ENCODE measurements at places on chromosomes 2 and 18. TPM values are rescaled to one million over a fixed set of nuclear protein-coding genes. Genes with fewer than 3 reads are reported as not detected.
A peak's percentile ranks its signal among the peaks of the same experiment; 100 is the strongest.

- H3K27me3 ChIP-seq, result no peaks in the 10 kb centered on the region
- no peaks in the 10 kb centered on the region for H3K36me3 ChIP-seq
- H3K4me1 ChIP-seq, result no peaks in the 10 kb centered on the region
- no peak for DNase-seq
- no peak overlapping the region for H3K4me3 ChIP-seq
Observed at GRCh38 chr2:128513961-128514283, 195.3 kb upstream of the HS6ST1 start.

DNA sequence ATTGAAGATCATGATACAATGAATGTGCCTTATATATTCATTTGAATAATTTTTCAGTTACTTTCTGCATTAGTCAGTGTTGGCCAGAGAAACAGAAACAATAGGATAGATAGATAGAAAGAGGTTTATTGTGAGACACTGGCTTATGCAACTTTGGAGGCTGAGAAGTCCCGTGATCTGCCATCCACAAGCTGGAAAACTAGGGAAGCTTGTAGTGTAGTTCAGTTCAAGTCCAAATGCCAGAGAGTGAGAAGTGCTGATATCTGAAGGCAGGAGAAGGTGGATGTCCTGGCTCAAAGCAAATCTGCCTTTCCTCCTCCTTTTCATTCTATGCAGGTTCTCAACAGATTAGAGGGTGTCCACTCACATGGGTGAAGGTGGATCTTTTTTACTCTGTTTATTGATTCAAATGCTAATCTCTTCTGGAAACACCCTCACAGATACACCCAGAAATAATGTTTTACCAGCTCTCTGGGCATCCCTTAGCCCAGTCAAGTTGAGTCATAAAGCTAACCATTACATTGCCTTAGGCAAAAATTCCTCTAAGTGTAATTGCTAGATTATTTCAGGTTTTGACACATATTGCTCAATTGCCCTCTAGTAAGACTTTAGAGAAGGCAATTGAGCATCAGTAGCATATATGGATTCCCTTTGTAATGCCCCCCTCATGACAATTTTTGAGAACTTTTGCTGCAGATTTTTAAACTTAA, 341.4 kb downstream of the LPIN1 start:
- no peaks in the 10 kb centered on the region for H3K36me3 ChIP-seq
- no peak overlapping the region for H3K27ac ChIP-seq
- H3K27me3 ChIP-seq, result no peaks in the 10 kb centered on the region

GRCh38 chr2:108279468-108279867, 9.2 kb upstream of the SULT1C2 start:
- no peaks in the 10 kb centered on the region for H3K4me1 ChIP-seq
- DNase-seq, result no peak
- H3K27me3 ChIP-seq, result no peaks in the 10 kb centered on the region

GRCh38 chr2:161004379-161004778, 155.8 kb upstream of the TANK start:
- no peak for DNase-seq
- no peaks in the 10 kb centered on the region for H3K36me3 ChIP-seq
- H3K27me3 ChIP-seq, result no peaks in the 10 kb centered on the region
- H3K4me3 ChIP-seq, result no peak overlapping the region
- H3K27ac ChIP-seq, result no peak overlapping the region
- H3K4me1 ChIP-seq, result no peaks in the 10 kb centered on the region

DNA sequence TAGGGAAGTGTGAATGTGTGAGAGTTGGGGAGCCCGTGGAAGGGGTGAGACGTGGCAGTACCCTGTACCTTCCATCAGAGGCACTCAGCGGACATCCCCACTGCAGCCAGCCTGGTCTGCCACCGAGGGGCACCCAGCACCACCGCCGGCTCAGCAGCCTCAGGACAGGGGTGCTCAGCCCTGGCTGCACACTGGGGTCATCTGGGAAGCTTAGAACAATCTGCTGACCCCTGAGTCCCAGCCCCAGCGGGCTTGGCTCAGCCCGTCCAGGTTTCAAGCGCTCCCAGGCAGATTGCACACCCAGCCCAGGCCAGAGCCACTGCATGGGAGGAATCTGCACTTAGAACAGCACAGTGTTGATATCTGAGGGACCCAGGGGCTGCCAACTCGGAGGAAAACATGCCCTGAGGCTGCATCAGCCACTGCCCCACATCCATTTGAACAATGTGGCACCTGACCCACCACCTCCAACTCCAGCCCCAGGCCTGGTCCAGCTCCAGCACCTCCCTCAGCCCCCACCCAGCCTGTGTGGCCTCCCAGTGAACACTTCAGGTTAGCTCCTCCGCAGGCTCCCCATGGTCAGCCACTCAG, 147.1 kb upstream of the OTOS start:
- no peaks in the 10 kb centered on the region for H3K36me3 ChIP-seq
- no peak overlapping the region for H3K4me3 ChIP-seq
- peak overlapping the region; percentile 28 for H3K27ac ChIP-seq
- DNase-seq, result no peak

GRCh38 chr2:8316356-8316755, 365.5 kb upstream of the ID2 start:
- no peaks in the 10 kb centered on the region for H3K27me3 ChIP-seq
- no peaks in the 10 kb centered on the region for H3K36me3 ChIP-seq
- H3K4me3 ChIP-seq, result no peak overlapping the region
- H3K27ac ChIP-seq, result no peak overlapping the region

GRCh38 chr2:29117636-29118303, 2.6 kb downstream of the CLIP4 start:
- no peaks in the 10 kb centered on the region for H3K27me3 ChIP-seq
- H3K27ac ChIP-seq, result no peak overlapping the region
- H3K36me3 ChIP-seq, result peaks cover 7% of the 10 kb centered on the region
- no peak for DNase-seq

DNA sequence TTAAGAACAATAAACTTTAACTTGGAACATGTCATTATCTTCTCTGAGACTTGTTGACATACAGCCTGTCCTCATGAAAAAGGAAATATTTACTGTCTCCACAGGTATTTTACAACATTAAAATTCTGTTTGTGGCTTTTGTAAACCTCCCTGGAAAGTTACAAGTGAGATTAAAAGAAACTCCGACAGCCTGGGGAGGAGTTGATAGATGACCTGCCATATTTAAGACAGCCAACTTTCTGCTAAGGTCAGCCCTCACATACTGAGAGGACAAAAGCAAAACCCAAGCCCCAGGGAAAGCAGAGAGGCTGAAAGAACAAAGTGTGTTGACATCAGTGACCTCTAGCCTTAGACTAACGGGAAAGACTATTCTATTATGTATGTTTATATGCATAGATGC, 350.2 kb downstream of the RIT2 start:
- H3K4me3 ChIP-seq, result no peak overlapping the region
- H3K27ac ChIP-seq, result no peak overlapping the region
- no peaks in the 10 kb centered on the region for H3K36me3 ChIP-seq
- H3K27me3 ChIP-seq, result no peaks in the 10 kb centered on the region

DNA sequence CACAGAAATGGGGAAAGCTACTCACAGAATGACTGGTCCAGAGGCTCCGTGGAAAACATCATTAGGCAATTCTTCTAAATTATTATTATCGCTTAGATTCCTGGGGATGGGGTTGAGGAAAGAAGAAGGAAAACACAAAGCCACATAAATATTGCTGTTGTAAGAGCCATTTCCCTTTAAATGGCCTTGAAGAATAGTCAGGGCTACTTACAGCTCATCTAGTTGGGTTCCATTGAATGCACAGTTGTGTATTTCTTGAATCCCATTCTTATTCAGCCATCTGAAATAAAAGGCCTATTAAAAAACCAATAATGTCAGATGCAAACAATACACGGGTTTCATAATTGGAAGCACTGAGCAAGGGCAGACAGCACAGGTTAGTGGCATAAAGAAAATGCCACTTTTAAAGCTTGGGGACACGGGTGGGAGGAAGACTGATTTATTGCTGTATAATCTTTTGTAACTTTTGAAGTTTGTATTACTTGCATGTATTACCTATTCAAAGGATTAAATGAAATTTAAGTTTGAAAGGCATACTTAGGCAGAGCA, 171.4 kb downstream of the FSHR start:
- H3K4me3 ChIP-seq, result no peak overlapping the region
- H3K36me3 ChIP-seq, result no peaks in the 10 kb centered on the region
- no peaks in the 10 kb centered on the region for H3K27me3 ChIP-seq
- no peak for DNase-seq
- no peak overlapping the region for H3K27ac ChIP-seq

- no peaks in the 10 kb centered on the region for H3K36me3 ChIP-seq
- peak overlapping the region; percentile 47 for H3K4me3 ChIP-seq
- H3K27me3 ChIP-seq, result no peaks in the 10 kb centered on the region
- H3K4me1 ChIP-seq, result peaks cover 10% of the 10 kb centered on the region
- peak; percentile 40 for DNase-seq
Observed at GRCh38 chr2:38528008-38528442, 74.7 kb downstream of the HNRNPLL start.

DNA sequence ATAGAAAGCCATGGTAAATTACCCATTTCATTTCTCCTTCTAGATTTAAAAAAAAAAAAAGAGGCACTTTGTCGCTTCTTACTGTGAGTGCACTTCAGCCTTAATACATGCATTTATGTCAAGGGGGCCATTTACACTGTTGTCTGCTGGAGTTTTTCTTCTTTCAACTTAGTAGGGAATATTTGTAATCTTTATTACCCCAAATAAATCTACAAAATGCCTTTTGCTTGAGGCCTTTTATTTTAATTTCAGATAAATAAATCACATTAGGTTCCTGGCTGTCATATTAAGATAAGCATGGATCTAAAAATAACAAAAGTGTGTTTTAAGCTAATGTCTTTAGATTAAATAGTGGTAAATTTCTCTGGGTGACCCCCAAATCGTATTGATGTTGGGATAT, 276.0 kb downstream of the NCKAP5 start:
- no peak overlapping the region for H3K27ac ChIP-seq
- no peaks in the 10 kb centered on the region for H3K27me3 ChIP-seq
- DNase-seq, result no peak

- H3K4me3 ChIP-seq, result no peak overlapping the region
- no peaks in the 10 kb centered on the region for H3K36me3 ChIP-seq
- no peak overlapping the region for H3K27ac ChIP-seq
- H3K27me3 ChIP-seq, result no peaks in the 10 kb centered on the region
Observed at GRCh38 chr2:237932731-237933131, 34.1 kb upstream of the UBE2F start.

GRCh38 chr18:61764381-61764780, 128.4 kb downstream of the RNF152 start:
- no peak overlapping the region for H3K4me3 ChIP-seq
- no peak overlapping the region for H3K27ac ChIP-seq
- H3K4me1 ChIP-seq, result no peaks in the 10 kb centered on the region
- no peaks in the 10 kb centered on the region for H3K27me3 ChIP-seq
- DNase-seq, result no peak

DNA sequence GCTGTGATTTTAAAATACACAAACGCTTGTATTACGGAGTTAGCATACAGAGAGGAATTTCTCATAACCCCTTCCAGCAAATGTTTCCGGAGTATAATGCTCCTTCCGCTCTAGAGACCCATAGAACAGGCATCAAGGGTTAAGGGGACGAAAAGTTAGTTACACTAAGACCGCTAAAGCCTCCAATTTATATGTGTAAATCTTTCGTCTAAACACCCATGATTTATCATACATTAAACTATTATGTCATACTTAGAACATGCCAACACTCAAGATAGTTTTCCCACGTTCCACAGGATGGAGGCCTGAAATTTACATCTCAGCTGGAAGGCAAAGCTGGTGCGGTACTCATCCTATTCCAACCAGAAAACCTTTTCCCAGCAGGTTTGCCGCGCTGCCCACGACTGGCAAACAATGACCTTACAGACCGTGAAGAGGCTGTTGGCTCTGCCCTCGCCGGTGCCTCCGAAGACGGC, 650 bp downstream of the ORMDL1 start:
- H3K27ac ChIP-seq, result peak overlapping the region; percentile 96
- peak overlapping the region; percentile 54 for H3K4me3 ChIP-seq
- peaks cover 27% of the 10 kb centered on the region for H3K4me1 ChIP-seq
- no peaks in the 10 kb centered on the region for H3K27me3 ChIP-seq
- DNase-seq, result no peak

DNA sequence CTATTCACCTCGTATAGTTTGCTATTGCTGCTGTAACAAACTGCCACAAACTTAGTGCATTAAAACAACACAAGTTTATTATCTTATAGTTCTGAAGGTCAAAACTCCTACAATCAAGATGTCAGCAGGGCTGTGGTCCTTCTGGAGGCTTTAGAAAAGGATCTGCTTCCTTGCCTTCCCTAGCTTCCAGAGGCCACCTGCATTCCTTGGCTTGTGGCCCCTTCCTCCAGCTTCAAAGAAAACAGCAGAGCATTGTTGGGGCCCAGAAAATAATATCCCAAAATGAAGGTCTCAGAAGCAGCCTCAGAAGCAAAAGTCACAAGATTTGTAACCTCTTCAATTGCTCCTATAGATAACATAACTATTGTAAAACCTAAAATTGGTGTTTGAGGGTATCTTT, 100.6 kb downstream of the HNRNPLL start:
- no peak overlapping the region for H3K27ac ChIP-seq
- no peak for DNase-seq
- peaks cover 18% of the 10 kb centered on the region for H3K4me1 ChIP-seq
- H3K36me3 ChIP-seq, result no peaks in the 10 kb centered on the region
- H3K4me3 ChIP-seq, result no peak overlapping the region

GRCh38 chr18:13585379-13586153, 140.8 kb downstream of the FAM210A start:
- H3K4me1 ChIP-seq, result no peaks in the 10 kb centered on the region
- H3K36me3 ChIP-seq, result no peaks in the 10 kb centered on the region
- DNase-seq, result no peak

DNA sequence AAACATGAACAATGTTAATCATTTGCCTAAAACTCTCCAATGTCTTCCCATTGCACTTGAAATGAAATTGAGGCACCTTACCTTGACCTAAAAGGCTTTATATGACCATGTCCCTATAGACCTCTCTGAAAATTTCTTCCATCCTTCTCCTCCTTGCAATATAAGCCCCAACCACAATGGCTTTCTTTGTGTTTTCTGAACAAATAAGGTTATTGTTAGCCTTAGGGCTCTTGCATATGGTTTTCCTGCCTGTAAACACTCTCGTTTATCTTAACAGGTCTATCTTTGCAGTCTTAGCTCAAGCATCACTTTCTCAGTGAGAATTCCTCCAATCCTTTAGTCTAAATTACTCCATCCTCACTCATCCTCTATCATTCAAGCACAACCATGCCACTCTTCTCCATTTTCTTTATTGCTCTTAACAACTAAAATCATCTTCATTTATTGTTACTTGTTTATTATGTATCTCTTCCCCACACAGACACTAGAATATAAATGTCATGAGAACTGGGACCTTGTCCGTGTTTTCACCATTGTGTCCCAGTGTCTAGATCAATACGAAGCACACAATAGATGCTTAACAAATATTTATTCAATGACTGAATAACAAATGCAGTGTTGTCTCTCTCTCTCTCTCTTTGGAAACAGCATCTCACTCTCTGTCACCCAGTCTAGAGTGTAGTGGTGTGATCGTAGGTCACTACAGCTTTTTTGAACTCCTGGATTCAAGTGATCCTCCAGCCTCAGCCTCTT, 129.3 kb downstream of the RDH14 start:
- no peaks in the 10 kb centered on the region for H3K27me3 ChIP-seq
- no peak overlapping the region for H3K27ac ChIP-seq
- H3K4me1 ChIP-seq, result no peaks in the 10 kb centered on the region
- no peak overlapping the region for H3K4me3 ChIP-seq
- H3K36me3 ChIP-seq, result no peaks in the 10 kb centered on the region

AKAIN1 gene
- not detected for total RNA-seq

ACKR3 gene
- 58.4 TPM for total RNA-seq

IL1R2 gene
- total RNA-seq, result not detected

ABCG5 gene
- not detected for total RNA-seq

HOXD13 gene
- not detected for total RNA-seq

C1D gene
- total RNA-seq, result 11.6 TPM

OR6B2 gene
- total RNA-seq, result not detected

GREB1L gene
- total RNA-seq, result 13.8 TPM

Measured in heart right ventricle (tissue), 16 donors.